ENCODE measurements at places on chromosomes 12 and 14.

DNA sequence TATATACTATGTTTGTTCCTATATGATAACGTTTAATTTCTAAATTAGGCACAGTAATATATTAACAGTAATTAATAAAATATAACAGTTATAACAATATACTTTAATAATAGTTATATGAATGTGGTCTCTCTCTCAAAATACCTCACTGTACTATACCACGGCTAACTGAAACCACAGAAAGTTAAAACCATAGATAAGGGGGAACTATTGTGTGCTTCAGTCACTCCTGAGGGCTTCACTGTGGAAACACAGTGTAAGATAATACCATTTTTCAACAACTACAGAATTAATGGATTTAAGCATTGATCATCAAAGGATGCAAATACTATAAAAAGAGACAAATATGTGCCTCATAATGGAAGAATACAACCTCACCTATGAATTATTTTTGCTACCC lies 266.4 kb upstream of the RGS6 start:
- no peak for DNase-seq

DNA sequence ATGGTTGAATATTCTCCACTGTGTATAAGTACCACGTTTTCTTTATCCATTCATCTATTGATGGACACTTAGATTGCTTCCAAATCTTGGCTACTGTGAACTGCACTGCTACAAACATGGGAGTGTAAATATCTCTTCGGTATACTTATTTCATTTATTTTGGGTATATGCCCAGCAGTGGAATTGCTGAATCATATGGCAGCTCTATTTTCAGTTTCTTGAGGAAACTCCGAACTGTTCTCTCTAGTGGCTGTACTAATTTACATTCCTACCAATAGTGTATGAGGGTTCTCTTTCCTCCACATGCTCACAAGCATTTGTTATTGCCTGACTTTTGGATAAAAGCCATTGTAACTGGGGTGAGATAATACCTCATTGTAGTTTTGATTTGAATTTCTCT lies 623.1 kb upstream of the LRFN5 start:
- no peak for DNase-seq

DNA sequence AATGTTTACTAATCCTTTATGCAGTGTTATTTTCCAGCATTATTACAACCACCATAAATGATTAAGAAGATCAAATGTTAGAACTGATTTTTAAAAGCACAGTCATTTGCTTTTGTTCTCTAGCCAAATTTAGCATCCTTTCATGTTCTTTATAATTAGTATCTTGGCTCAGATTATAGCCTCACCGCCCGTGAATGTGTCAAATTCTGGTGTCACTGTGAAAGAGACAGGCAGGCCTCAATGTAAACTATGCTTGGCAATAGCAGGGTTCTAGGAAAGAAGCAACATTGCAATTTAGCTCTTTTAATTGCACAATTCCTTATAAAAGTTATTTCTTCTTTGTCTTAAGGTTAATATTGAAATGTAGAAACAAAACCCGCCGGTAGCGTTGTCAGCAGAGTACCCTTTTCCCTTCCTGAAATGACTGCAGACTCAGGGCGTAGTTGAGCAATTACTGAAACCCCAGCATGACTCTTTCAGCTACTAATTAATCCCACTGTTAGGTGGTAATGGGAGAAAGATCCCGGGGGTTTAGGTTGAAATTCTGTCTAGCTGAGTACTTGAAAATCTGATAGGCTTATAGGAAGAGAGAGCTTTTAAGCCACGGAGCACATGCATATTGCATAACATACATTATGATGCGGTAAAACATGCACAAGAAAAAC lies 1600.5 kb upstream of the SEL1L start:
- DNase-seq: no peak

DNA sequence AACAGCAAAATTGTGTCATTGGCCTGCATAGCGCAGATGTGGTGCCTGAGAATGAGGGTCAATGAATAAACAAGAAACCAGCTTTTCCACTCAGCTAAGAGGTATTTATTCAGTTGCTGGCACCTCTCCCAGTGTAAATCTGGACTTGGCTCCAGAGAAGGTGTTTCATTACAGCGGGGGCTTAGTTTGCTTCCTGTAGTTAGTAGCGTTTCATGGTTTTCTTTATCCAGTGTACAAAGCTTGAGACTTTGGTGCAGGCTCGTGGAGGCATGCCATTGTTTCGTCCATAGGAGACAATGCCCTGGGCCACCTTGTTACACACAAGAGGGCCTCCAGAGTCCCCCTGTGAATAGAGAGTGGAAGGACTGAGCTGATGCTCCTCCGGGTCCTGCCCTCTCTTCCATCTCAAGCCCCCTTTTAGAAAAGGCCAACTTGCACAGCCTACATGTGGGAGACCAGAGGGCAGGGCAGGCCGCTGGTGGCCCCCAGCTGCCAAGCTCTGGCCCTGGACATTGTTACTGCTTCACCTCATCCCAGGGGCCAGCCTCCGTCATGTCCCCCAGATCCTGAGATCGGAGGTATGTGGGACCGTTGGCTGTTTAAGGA lies 3.0 kb downstream of the GZMB start:
- no peak for DNase-seq

DNA sequence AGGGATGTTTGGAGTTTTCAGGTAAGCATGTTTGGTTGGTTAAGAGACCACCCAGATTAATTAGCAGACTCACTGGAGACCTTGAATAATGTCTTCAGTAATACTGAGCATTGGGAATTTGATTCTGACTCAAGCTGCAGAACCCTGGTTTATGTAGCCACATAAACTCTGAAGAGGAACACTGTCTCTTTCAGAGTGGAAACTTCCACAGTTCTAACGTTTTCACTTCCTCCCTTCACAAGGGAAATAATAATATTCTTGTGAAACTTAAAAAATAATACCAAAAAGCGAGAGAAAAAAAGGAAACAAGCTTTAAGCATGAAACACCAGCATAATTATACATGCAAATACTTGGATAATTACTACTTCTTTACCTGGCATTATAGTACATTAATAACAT lies 40.0 kb upstream of the ST8SIA1 start:
- no peak for DNase-seq

GRCh38 chr14:93683226-93683625 lies 105.1 kb downstream of the PRIMA1 start:
- DNase-seq: no peak

DNA sequence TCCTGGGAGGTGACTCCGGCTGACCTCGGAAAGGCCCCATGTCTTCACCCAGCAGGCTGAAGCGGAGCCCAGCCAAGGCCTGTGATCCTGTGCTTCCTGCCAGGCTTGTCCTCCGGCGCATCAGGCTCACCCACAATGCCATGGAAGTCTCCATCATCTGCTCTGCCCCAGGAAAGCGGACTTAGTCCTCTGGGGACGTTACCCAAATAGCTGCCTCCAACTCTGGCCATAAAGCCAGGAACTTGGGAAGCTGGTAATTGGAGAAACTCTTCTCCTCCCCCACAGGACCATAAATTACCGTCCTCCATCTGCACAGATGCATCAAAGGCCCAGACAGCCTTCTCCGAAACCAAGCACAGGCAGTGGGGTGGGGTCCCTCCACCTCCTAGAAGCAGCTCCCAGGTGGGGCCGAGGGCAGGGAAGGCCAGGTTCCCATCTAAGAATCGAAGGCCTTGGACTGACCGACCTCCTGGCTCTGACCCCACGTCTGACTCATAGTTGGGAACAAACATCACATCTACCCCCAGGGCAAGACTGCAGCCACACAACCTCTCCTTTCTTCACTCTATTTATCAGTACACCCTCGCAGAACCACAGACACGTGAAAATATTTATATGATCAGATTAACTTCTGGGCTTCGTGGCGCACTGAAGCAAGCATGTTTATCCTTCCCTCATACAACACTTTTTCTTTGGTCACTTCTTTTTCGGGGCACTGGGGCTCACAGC lies 56.4 kb downstream of the PITPNM2 start:
- DNase-seq: no peak

DNA sequence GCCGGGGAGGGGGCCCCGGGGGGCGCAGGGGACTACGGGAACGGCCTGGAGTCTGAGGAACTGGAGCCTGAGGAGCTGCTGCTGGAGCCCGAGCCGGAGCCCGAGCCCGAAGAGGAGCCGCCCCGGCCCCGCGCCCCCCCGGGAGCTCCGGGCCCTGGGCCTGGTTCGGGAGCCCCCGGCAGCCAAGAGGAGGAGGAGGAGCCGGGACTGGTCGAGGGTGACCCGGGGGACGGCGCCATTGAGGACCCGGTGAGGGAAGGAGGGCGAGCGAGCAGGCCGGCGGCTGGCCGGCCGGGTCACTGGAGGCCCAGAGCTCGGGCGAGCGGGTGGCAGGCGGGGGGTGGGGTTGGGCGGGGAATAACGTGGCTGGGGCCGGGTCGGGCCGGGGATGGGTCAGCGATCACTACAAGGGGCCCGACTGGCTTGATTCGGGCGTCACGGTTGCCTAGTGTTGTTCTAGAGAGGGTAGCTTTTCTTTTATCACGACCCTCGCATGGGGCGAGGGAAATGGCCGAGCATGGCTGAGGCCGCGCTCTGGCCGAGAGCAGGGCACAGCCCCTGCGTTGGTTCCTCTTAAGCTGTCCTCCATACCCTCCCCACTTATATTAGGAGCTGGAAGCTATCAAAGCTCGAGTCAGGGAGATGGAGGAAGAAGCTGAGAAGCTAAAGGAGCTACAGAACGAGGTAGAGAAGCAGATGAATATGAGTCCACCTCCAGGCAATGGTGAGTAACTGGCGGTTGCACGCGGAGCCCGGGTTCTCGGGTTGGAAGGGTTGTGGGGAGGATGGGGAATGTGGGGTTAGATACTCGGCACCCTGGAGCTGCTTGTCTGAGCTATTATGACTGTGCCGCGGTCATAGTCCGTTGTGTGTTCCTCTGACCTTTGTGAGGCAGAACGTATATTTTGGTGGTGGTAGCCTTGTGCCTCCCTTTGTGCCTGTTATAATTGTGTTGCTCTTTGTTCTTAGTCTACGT lies 603 bp downstream of the PABPN1 start:
- peak; percentile 49 for DNase-seq

DNA sequence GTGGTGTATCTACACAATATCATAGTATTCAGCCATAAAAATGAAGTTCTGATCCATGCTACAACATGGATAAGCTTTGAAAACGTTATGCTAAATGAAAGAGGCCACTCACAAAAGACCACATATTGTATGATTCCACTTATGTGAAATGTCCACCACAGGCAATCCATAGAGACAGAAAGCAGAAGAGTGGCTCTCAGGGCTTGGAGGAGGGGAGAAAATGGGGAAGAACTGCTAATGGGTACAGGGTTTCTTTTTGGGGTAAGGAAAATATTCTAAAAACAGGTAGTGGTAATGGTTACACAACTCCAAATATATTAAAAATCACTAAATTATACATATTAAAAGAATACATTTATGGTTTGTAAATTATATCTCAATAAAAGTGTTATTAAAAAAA lies 16.5 kb downstream of the SCNN1A start:
- DNase-seq: no peak

GRCh38 chr12:110932046-110932445 lies 11.7 kb upstream of the MYL2 start:
- DNase-seq: no peak

GRCh38 chr12:81084811-81085350 lies 7.0 kb downstream of the ACSS3 start:
- DNase-seq: no peak

- DNase-seq: peak; percentile 93
Observed at GRCh38 chr12:124913474-124914391, 717 bp downstream of the UBC start.

DNA sequence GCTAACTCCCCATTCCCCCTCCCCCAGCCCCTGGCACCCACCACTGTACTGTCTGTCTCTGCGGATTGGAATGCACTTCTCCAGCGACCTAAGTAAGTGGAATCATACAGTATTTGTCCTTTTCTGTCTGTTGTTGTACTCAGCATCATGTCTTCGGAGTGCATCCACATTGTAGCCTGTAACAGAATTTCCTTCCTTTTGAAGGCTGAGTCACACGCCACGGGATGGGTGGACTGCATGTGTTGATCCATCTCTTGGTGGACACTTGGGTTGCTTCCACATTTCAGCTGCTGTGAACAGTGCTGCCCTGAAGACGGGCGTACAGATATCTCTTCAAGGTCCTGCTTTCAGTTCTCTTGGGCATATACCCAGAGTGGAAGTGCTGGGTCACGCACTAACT lies 34.4 kb downstream of the DDX51 start:
- DNase-seq: no peak

DNA sequence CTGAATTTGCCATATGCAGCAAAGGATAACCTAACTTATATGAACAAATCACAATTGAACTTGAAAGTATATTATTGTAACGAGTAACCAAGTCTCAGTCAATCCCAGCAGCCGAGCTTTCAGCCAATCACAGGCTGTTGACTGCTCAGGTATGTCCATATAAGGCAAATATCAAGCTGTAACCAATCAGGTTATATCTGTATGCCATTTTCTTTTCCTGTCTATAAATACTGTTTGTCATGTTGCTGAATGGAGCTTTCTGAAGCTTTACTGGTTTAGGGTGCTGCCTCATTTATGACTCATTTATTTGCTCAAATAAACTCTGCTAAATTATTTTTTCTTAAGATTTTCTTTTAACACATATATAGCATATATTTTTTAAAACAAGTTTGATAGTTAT lies 1059.5 kb downstream of the GALC start:
- no peak for DNase-seq

GRCh38 chr14:80275208-80275850 lies 64.0 kb upstream of the DIO2 start:
- no peak for DNase-seq

DNA sequence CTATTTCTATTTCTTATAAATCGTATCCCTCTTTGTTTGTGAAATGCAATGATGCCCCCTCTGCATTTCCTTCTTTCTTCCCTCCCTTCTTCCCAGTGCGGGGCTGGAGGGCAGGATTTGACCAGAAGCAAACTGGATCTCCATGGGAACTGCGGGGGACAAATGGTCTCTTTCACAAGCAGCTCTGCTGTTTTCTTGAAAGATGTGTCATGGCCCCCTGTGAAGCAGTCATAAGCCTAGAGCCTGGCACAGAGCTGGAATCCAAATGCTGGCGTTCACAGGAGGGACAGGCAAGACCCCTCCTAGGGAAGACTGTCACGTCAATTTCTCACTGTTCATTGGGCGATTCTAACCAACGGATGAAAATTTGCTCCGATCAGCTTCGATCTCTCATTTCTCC lies 203.5 kb upstream of the NOS1 start:
- no peak for DNase-seq

DNA sequence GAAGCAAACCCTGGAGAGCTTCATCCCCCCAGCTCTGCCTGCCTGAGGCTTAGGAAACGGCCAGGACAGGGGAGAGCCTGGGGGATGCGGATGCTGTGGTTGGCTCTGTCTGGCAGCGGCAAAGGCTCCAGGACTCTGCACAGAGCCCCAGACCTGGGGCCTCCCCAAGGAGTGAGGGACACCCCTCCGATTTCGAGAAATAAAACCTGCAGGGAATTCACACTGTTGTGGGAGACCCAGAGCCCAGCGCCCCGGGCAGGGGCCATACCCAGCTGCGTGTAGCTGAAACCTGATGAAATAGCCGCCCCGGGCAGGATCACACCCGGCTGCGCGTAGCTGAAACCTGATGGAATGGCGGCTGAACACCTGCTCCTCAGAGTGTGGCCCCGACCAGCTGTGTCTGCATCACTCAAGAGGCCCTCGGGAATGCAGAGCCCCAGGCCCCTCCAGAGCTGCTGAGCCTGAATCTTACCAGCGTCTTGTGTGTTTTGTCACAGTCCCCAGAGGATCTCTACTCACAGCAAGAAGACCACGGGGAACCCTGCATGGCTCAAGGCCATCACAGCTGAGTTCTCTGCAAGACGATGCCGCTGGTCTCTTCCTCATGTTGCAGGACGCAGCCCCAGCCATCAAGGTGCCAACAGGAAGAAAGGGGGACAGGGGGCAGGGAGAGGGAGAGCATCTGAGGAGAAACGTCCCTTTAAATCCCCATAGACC lies 46.5 kb upstream of the GALNT9 start:
- DNase-seq: no peak

GRCh38 chr12:105444653-105445102 lies 114.2 kb downstream of the C12orf75 start:
- DNase-seq: no peak

Data from CD4-positive, alpha-beta T cell treated with Interleukin-10 for 1 hour (primary cell).